ENCODE measurements at places on chromosomes 16 and 17.
A peak's percentile ranks its signal among the peaks of the same experiment; 100 is the strongest.

- DNase-seq = no peak
Measured at GRCh38 chr17:61064087-61064951, 335.3 kb upstream of the TBX2 start.

DNA sequence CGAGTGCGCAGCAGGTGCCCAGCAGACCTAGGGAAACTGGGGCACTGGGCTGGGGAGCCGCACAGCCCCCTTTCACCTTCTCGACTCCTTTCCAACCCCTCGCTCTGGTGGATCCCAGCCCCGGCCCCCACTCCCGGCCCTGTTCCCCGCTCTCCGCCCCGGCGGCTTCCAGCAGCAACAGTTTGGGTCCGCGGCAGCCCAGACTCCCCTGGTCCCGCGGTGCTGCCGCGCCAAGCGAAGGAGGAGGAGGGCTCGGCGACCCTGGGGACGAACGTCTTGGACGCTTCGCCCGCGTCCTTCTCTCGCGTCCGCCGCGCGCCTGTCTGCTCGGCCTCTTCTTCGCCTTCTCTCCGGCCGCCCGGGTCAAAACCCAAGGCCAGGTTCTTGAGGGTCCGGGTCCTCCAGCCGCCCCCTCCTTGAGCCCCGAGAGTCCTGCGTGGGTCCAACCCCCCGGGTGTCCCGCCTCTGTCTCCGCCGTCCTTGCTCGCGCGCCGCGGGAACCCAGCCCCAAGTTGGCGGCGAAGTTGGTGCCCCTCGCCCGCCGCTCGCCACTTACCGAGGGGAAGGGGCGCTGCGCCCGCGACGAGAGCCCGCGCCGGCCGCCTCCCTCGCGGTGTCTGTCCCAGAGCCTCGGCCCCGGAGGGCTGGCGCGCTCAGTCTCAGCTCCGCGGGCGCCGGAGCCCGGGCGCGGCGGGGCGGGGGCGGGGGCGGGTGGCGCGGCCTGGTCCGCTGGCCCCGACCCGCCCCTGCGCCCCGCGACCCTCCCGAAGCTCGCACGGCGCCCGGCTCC is 1.4 kb upstream of the GRIN2C start:
- DNase-seq = no peak

DNA sequence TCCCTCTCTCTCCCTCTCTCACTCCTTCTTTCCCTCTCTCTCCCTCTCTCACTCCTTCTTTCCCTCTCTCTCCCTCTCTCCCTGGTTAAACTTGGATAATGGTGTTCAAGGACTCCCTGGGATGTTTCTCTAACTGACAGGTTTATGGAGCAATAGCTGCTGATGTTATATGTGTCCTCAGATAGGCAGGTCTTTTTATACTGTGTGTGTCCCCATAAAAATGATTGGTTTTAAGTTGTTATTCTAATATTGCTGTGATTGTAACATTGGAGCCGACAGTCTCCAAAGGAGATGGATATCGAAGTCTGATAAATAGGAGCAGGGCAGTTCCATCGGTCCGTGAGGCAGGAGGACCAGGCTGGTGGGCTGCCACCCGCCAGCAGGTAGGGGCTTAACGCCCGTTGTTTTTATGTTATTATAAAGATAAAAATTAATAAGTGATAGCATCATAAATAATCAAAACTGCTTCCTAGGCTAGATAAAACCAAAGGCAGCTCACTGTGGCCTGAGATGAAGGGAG is 38.1 kb upstream of the C16orf82 start:
- DNase-seq = no peak

GRCh38 chr16:75774197-75774596 is 47.9 kb upstream of the CPHXL start:
- DNase-seq = no peak

GRCh38 chr17:44033861-44034408 is 19.2 kb upstream of the TMEM101 start:
- no peak for DNase-seq

- DNase-seq = no peak
Measured at GRCh38 chr16:85037050-85037410, 9.4 kb downstream of the KIAA0513 start.

- DNase-seq = no peak
Measured at GRCh38 chr16:86018487-86018886, 119.5 kb downstream of the IRF8 start.

GRCh38 chr16:79469999-79470398 is 130.5 kb downstream of the MAF start:
- no peak for DNase-seq

DNA sequence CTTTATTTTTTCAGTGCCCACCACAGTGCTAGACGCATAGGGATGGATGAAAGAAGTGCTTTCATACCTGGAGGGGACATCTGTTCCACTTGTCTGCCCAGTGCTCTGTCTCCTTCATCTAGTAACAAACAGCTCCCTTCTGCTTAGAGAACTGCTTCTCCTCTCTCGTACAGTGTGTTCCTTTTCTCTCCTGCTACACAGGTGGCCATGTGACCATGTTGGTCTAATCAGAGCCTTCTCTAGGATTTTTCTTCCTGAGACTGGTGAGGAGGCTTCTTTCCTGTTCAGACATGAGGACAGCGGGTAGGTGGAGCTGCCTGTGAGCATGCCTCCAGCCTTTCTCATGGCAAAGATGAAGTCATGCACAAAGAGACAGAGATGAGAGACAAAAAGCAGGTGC is 182.7 kb downstream of the TMEM132E start:
- no peak for DNase-seq

GRCh38 chr17:3852561-3852960 is 6.5 kb upstream of the NCBP3 start:
- peak; percentile 29 for DNase-seq

- no peak for DNase-seq
Measured at GRCh38 chr16:86971251-86971650, 345.9 kb downstream of the C16orf95 start.

DNA sequence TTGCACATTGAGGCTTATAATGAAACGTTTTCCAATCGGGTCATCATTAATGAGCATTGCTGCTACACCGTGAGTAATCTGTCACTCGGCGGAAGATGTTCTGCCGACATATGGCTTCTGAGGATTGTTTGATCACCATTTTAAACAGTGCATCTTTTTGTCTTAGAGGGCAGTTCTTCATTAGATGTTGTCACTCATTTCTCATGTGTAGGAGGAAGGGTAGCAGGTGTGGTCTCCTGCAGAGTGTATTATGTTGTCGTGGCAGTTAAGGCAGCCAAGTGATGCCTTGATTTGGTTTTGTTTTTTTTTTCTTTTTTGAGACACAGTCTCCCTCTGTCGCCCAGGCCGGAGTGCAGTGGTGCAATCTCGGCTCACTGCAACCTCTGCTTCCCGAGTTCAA is 50.5 kb downstream of the SEC14L1 start:
- DNase-seq = no peak

DNA sequence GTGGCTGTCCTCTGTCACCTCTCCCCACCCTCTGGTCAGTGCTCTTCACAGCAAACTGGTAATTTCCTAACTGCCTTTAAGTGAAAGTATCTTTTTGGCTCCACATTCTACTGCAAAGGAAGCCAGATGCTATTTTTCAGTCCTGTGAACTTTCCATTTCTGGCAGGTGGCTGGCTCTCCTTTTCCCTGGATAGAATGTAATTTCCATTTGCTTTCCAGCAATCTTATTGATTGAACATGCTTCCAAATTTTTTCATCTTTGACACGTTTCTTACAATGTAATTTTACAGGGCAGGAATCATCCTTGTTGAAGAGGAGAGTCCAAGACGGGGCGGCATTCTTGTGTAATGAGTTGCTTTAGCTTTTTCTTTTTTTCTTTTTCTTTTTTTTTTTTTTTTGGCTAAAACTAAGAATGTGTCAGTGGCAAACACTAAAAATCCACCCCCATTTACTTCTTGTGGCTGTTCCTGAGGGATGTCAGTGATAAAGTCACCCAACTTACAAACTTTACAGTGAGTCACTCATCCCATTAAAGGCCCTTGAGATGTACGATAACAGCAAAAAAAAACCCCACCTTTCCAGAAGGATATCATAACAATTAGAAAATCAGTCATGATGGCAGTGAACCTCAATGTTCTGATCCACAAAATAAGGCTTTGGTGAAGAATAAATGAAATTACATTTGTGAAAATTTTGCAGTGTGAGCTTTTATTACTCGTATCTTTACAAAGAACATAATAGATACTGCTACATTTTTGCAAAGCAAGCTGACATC is 29.4 kb upstream of the PRKCA start:
- DNase-seq = no peak

GRCh38 chr16:20911361-20911760 is 10.8 kb downstream of the LYRM1 start:
- no peak for DNase-seq

GRCh38 chr16:9351440-9351839 is 260.0 kb downstream of the HAPSTR1 start:
- DNase-seq = no peak

DNA sequence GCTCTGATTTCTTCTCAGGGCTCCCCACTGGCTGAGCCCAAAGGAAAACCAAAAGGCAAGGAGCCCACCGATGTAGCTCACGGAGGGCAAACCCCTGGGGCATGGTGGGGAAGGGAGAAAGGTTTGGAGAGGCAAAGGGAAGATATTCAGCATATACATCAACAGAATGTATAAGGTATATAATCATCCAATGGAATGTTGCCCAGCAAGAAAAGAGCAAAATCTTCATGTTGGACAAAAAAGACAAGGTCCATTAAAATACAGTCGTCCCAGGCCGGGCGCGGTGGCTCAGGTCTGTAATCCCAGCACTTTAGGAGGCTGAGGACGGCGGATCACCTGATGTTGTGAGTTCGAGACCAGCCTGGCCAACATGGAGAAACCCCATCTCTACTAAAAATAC is 1.6 kb downstream of the CPPED1 start:
- DNase-seq = no peak

GRCh38 chr17:2723505-2723996 is 12.0 kb upstream of the CLUH start:
- DNase-seq = no peak

DNA sequence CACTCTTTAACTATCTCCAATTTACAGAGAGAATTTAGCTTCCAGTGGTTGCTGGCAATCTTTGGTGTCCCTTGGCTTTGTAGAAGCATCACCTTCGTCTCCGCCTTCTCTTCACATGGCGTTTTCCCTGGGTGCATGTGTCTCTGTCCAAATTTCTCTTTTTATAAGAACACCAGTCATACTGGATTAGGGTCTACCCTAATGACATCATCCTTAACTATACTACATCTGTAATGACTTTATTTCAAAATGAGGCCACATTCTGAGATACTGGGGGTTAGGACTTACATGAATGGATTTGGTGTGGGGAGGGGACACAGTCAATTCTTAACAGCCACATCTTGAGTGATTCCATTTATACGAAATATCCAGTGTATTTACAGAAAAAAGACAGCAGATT is 22.2 kb downstream of the CACNG4 start:
- no peak for DNase-seq

DNA sequence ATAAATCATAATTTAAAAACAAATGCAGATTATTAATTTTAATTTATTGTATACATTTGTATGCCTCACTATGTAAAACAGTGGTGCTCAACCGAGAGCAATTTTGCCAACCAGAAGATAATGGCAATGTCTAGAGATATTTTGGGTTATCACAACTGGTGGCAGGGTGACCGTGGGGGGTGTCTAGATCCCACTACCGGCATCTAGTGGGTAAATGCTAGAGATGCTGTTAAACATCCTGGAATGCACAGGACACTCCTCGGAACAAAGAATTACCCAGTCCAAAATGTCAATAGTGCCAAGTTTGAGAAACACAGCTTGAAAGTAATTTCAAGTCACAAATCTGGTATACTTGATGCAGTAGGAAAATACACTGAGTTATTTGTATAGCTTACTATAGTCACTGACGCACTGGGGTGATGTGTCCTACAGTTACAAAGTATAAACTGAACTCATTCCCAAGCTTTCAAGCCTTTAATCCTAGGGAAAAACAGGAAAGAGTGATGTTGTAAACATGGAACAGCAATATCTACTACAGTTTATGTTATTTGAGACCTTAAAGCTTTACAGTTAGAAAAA is 133.5 kb downstream of the BRIP1 start:
- no peak for DNase-seq

DNA sequence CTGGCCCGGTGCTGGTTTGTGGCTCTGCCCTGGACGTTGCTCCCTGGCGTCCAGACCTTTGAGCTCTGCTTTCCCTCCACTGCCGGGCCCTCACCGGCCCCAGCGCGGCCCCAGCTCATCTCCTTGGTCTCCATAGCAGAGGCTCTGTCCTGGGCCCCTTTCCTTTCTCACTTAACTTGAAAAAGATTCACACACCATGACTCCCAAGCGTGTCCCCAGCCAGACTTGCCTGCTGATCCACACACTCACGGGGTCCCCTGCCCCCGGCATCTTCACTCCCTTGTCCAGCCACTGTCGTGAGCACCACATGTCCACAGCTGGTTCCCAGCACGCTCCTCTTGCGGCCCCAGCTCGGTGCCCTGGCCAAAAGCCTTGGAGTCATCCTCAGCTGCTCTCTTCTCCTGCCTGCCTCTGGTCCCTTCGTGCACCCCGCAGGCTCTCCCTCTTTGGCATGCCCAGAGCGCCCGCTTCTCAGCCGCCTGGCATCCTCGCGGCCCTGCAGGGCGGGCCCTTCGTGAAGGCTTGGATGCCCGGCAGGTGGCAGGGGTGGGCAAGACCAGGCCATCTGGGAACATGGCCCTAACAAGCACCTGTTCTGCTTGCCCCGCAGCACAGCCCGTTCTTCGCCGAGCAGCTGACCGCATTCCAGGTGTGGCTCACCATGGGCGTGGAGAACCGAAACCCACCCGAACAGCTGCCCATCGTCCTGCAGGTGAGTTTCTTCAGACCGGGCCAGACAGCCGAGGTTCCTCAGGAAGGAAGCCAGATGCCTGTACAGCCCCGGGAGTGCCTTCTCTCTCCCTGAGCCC is 145.6 kb upstream of the CHMP6 start:
- no peak for DNase-seq

- DNase-seq = no peak
Measured at GRCh38 chr17:56114469-56114868, 38.8 kb upstream of the ANKFN1 start.

GRCh38 chr17:55577687-55578086 is 66.4 kb upstream of the SMIM36 start:
- no peak for DNase-seq

GRCh38 chr17:40124279-40125141 is 2.7 kb downstream of the MSL1 start:
- DNase-seq = peak; percentile 39

DNA sequence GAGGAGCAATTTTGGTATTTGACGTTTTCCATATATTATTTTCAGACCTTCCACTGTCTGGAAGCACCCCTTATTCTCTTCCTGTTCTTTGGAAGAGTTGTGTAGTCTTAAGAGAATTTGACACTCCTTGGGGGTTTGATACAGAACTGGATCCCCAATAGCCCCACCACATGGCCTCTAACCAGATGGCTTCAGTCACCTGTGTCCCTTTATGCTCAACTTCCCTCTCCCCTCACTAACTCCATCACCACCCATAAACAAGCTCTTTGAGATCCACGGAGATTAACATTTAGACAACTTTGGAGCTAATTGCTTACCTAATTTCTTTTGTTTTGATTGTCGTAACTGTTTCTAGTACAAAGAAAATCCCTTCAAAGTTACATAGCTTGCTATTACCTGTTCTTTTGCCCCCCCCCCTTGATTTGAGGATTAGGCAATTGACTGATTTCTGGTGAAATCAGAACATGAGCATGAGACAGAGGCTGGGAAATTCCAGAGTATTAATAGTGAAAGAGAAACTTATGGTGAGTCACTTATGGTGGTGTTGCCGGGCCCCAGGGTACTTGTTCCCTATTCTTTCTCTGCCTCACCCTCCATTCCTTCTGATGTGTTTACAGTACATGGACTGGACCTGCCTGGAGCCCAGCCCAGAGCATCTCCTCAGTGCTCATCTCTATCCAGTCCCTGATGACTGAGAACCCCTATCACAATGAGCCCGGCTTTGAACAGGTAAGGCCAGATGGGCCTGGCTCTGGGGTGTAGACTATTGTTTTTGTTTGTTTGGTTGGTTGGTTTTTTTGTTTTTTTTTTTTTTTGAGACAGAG is 7.5 kb downstream of the UBE2Z start:
- no peak for DNase-seq

- DNase-seq = no peak
Measured at GRCh38 chr16:1455190-1456171, 11.1 kb upstream of the CCDC154 start.

Data from head of caudate nucleus (tissue), 42 donors.